ENCODE measurements at places on chromosomes 4 and X.

- DNase-seq: no peak
Observed at GRCh38 chr4:109131559-109131958, 170.9 kb downstream of the COL25A1 start.

GRCh38 chrX:17692709-17693346 is 44.5 kb upstream of the SCML1 start:
- no peak for DNase-seq

DNA sequence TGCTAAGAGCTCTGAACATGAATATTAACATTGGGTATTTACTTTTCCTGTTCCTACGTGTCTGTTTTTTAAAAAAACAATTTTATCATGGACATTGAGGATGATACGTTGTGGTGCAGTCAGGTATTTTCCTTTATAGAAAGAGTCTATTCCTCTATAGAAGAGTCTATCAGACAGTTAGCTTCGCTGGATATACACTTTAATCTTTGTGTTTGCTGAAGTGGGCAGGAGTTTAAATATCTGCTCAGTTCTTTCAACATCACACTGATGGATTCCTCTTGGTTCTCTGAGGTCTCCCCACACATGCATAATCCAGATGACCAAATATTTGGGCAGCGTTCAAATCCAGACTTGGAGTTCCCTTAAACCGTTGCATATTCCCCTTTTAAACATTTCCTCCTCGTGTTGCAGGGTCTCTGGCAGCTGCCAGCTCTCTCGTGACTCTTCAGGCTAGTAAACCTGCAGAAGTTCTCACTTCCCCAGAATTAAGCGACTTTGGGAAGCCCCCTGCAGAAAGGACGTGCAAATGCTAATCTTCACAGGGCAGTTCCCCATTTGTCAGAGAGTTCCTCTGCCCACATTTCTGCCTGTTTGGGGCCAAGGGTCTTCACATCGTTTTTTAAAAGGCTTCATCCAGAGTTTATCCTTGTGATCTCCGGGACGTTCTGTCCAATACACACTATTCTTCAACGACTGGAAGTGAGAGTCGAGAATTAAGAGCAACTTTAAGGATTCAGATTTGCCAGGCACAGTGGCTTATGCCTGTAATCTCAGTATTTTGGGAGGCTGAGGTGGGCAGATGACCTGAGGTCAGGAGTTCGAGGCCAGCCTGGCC is 20.5 kb upstream of the DHRSX start:
- DNase-seq: no peak

- DNase-seq: no peak
Observed at GRCh38 chrX:153967536-153968224, 3.9 kb downstream of the HCFC1 start.

GRCh38 chr4:165302658-165303057 is 24.8 kb upstream of the MSMO1 start:
- no peak for DNase-seq

- no peak for DNase-seq
Observed at GRCh38 chr4:110798687-110799086, 175.8 kb upstream of the PITX2 start.

- no peak for DNase-seq
Observed at GRCh38 chr4:152935631-152936445, at the start of gene FHDC1. Gene FHDC1, plus strand, starts transcription at chr4:152936323. Its CDS starts 6,735 bp downstream, at chr4:152943058.

- no peak for DNase-seq
Observed at GRCh38 chr4:55733932-55734331, 85.7 kb upstream of the EXOC1L start.

- no peak for DNase-seq
Observed at GRCh38 chrX:120794525-120794975, 81.1 kb downstream of the CT47B1 start.

DNA sequence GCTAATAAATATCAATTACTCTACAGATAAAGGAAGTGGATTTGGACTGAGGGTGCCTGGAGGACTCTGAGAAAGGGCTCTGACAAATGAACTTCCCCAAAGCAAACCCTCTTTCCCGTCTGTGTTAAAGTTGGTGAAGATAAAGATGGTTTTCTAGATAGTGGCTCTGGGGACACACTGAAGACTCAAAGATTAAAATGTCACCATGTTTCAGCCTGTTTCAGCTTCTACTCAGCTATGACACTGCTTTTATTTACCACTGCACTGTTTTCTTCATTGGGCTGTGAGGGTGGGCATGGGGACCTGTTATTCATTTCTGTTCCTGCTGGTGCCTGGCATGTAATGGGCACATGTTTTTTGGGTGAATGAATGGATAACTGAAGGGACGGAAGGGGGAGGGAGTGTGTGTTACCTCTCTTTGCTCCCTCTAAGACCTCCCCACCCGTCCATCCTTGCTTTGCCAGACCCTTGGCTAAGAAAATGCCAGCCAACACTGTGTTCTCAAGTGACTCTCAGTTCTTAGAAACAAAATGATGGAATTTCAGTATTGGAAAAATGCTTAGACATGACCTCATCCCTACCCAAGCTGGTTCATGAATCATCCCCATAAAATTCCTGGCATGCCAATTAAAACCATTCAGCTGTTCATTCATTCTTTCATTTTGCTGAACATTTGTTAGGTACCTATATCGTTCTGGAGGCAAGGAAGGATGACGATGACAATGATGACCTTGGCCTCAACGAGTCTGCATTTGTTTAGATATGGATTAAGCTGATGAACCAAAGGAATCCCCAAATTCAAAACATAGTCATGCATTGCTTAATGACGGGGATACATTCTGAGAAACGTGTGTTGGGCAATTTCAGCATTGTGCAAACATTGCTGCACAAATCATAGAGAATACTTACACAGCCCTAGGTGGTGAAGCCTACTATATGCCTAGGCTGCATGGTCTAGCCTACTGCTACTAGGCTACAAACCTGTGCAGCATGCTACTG is 13.4 kb upstream of the STK32B start:
- DNase-seq: peak; percentile 90

DNA sequence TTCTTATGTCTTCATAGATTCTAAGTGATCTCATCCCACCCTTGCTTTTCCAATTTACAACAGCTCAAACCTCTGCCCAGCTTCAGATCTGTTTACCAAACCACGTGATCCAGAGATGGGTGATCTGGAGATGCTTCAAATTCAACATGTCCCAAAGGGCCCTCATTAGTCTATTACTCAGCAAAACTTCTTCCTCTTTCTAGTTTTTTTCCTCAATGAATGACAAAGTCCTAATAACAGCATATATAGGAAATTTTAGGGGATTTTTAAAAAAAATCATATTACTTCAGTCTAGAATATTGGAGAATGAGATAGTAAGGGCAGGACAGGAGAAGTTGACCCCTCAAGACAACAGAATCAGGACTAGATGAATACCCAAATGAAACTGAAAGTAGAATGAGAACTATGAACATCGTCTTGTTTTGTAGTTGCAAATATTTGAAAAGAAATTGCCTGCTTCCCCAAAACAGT is 127.1 kb downstream of the CFAP299 start:
- DNase-seq: no peak

Data from Panc1 (cell line).